ENCODE measurements at places on chromosomes 13 and 19.

- no peak for DNase-seq
Observed at GRCh38 chr19:10538204-10538983, 5.3 kb upstream of the ATG4D start.

- DNase-seq: no peak
Observed at GRCh38 chr13:109422161-109422560, 364.2 kb downstream of the IRS2 start.

DNA sequence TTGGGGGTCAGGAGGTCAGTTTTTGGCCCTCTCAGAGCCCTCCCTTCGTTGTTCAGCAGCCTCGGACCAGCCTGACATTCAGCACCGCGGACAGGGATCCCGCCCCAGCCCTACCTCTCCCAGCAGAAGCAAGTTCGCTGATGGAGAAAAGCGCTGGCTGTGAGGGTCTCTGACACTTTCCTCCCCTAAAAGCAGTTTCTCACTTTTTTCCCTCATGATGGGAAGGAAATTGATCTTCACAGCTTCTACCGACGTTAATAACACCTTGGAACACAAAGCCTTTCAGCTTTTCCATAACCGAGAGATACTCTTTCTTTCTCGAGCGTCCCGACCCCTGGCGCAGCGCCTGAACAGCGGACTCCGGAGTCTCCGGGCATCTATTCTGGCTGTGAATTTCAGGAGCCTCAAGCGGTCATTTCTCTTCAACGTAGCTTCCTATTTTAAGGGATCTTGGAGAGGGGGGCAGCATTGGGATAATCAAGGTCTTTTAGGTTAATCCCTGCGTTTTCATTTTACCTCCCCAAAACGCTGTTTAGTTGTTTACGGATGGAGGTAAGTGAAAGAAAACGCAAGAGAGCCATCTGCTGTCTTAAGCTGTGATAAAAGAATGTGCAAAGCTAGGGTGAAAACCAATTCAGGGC lies 467.2 kb downstream of the ITGBL1 start:
- DNase-seq: no peak

DNA sequence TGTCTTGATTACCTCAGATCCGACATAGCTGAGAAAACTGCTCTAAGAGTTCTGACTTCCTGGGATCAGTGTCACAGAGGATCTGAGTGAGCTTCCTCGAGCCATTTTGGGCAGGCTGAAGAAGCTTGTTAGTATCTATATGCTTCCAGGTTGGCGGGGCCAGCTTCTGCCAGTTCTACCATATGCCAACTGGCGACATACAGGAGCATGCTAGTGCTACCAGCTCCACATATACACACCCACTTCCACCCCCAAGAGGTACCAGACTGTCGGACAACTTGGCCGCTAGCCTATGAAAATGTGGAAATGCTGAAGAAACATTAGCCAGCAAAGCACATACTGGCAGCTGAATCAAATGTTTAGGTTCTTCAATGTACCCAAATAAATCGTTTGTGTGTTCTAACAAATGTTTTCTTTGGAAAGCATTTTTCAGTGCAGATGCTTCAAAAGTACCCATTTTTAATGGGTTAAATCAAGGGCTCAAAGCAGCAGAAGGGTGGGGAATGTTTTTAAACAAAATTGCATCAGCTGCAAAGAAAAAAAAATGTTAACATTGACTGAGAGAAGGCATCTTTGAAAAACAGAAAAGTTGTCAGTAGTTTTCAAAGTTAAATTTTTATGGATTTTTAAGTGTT lies 163.7 kb downstream of the KLF12 start:
- DNase-seq: no peak

DNA sequence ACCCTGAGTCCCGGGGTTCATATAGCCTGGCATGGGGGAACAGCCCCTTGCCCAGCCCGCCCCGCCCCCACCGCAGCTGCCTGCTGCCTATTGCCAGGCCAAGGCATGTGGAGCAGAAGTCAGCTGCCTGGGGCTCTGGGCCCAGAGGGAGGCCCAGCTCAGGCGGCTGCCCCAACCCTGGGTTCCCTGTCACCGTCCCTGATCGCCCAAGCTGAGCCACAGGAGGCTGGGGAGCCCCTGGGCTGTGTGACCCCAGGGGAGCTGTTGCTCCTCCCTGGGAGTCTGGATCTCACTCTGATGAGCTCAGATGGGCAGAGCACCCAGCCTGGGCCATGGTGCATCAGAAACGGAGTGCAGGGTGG lies 1.4 kb downstream of the PLIN4 start:
- DNase-seq: no peak

GRCh38 chr13:69287050-69287698 lies 820.5 kb upstream of the ATXN8OS start:
- no peak for DNase-seq

DNA sequence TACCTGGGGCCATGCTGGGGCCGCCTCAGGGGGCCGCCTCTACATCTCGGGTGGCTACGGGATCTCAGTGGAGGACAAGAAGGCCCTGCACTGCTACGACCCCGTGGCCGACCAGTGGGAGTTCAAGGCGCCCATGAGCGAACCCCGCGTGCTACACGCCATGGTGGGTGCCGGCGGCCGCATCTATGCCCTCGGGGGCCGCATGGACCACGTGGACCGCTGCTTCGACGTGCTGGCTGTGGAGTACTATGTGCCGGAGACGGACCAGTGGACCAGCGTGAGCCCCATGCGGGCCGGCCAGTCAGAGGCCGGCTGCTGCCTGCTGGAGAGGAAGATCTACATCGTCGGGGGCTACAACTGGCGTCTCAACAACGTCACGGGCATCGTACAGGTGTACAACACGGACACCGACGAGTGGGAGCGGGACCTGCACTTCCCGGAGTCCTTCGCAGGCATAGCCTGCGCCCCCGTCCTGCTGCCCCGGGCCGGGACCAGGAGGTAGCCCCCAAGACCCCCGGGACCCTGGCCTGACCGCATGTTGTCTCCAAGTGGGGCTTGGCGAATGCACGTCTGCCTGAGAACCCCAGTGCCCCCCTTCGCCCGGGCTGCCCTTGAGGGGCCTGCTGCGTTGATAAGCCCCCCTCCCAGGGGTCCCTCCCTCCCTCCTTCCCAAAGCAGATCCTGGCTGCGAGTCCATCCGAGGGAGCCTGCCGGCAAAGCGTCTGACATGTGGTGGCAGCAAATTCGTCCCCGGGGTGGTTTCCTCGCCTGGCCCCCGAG lies 14.5 kb upstream of the CRTC1 start:
- no peak for DNase-seq

DNA sequence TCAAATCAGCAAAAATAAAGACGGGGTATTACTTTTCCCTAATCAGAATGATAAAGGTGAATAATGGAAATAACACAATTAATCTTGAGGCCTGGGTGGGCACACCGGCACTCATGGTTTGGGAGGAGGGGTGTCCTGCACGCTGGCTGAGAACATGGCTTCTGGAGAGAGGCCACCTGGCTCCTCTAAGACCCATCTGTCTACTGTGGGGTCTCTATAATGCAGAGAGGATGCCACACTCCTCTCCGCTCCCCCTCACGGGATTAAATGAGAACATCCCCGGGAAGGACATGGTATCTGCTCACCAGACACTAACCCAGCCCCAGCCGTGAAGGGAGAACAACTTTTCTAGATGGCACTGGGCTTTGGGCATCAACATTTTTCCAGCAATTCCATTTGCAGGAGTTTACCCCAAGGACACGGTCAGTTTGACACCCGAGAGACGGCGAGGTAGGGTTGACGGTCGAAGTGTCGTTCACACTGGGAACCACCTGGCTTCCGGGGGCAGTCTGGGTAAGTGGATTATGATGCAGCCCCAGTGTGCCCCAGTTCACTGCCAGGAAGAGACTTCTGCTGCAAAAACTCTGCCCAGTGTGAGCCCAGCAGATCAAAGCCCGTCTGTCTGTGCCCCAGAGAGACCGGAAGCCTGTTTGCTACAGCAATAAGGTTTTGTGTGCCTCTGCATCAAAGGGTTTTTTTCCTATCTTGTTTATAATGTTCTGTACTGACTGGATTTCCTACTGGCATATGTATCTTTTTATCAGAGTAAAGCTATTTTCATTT lies 56.6 kb downstream of the CEBPG start:
- peak; percentile 27 for DNase-seq

DNA sequence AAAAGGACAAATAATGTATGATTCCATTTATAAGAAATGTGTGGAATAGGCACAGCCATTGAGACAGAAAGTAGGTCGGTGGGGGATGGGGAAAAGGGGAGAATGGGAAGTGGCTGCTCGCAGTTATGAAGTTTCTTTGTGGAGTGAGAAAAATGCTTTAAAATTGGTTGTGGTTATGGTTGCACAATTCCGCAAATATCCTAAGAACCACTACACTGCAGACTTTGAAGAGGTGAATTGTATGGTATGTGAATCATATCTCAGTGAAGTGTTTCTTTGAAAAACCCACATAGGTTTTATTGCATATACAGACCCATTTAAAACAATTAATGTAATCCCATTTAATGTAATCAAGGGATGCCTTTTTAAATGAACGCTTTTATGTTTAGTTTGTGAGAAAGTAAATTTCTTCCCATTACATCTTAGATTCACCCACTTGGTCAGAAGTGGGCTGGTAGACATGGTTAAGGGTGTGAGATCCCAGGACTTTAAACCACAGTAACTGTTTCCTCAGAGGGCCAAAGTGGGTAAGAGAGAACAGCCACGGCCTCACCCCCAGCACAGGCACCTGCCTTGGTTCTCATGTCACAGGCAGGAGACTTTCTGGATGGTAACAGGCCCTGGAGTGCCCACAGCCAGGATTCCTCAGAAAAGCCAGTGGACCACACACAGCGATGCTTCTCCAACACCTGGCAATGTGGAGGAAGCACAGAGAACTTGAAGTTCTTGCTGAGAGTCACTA lies 119.3 kb upstream of the GJB6 start:
- DNase-seq: no peak
